ENCODE measurements at places on chromosomes 13 and 19.

- no peak for DNase-seq
Measured at GRCh38 chr13:37594550-37594949, 4.0 kb downstream of the POSTN start.

GRCh38 chr19:31174948-31175347 lies 174.3 kb downstream of the TSHZ3 start:
- DNase-seq: no peak

DNA sequence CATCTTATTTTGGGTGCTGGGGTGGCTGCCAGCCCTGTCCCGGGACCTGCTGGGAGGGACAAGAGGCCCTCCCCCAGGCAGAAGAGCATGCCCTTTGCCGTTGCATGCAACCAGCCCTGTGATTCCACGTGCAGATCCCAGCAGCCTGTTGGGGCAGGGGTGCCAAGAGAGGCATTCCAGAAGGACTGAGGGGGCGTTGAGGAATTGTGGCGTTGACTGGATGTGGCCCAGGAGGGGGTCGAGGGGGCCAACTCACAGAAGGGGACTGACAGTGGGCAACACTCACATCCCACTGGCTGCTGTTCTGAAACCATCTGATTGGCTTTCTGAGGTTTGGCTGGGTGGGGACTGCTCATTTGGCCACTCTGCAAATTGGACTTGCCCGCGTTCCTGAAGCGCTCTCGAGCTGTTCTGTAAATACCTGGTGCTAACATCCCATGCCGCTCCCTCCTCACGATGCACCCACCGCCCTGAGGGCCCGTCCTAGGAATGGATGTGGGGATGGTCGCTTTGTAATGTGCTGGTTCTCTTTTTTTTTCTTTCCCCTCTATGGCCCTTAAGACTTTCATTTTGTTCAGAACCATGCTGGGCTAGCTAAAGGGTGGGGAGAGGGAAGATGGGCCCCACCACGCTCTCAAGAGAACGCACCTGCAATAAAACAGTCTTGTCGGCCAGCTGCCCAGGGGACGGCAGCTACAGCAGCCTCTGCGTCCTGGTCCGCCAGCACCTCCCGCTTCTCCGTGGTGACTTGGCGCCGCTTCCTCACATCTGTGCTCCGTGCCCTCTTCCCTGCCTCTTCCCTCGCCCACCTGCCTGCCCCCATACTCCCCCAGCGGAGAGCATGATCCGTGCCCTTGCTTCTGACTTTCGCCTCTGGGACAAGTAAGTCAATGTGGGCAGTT lies 8.6 kb downstream of the CALM3 start:
- no peak for DNase-seq

DNA sequence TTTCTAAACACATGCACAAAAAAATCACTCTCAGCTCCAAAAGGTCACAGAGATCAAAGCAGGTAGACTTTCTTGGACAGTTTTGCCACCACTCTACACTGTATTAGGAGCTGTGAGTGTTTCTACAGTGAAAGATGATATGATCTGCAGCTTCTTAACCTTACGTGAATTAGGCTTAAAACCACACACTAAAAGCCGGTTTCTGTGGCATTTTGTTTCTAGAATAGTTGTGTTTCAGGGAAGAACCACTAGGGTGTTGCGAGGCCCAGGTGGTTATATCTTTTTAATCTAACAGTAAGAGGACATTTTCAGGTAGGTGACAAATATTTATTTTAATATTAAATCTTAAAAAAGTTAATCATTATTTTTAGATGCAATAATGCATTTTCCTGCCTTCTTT lies 216.4 kb downstream of the KLF5 start:
- no peak for DNase-seq

DNA sequence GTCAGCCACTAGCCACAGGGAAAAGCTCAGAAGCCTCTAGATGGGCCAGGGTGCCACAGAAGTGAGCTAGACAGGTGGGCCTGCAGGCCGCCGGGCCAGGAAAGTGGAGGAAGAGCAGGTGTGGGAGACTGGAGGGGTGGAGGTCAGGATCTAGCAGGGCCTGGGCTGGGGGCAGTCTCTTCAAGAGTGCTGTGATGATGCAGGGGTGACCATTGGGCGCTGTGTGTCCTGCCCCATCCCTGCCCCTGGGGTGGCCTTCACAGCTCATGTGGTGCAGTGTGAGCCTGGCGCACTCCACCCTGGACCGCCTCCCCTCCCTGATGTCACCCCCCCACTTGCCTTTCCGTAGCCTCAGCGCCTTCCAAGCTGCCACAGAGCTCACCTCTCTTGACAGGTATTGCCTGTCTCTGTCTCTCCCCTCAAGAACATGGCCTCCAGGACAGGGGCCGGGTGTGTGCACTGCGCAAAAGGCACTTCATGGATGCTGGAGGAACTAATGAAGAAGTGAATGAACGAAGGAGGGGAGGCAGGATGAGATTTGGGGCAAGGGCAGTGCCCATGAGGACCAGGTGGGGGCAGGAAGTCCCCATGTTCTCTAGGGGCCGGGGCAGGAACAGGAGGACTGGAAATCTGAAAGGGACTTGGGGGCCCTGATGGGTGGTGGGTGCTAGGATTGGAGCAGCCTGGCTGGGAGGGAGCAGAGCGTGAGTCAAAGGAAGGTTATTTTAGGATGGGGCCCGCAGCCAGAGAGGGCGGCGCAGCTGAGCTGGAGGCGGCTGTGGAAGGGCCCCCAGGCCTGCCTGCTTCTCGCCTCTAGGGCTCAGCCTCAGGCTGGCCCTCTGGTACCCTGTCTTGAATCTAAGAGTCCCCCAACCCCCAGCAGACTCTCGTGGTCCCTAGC lies 6.6 kb downstream of the SSBP4 start:
- DNase-seq: no peak

DNA sequence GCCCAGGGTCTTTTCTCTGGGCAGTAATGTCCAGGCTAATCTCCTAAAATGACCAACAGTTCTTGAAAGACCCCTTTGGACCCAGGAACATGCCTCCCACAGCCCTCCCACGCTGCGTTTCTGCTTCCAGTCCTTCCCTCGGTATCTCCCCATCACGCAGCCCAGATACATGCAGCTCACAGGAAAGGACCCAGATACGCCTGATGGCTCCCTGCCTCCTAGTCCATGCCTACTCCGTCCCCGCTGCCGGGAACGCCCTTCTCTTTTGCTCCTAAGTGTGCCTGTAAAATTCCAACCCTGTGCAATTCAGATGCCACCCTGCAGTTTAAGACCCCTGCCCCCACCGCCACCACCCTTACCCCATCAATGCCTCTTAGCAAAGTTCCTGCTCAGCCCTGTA lies 778 bp downstream of the MUC16 start:
- no peak for DNase-seq

DNA sequence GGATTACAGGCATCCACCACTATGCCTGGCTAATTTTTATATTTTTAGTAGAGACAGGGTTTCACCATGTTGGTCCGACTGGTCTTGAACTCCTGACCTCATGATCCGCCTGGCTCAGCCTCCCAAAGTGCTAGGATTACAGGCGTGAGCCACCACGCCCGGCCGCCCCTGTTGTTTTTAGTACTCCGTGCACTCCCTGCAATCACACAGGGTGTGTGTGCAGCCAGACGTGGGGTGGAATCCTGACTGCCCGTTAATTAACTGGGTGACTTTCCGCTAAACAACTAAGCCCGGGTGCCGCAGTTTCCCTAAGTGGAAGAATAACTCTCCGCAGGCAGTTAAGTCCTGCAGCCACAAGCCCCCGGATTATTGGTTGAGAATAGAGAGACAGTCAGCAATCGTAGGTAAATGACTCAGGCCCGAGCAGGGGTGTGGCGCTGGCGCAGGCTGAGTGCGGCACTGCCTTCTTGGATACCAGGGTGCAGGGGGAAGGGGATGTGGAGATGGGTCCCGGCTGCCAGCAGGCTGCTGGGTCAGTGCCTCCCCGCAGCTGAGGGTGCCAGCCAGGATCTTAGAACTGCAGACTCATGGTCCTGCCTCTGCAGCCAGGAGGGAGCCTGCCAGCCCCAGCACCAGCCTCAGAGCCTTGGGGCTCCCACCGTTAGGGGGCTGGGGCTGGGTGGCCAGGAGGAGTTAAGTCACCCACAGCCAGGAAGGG lies 6.1 kb upstream of the FXYD3 start:
- DNase-seq: no peak

DNA sequence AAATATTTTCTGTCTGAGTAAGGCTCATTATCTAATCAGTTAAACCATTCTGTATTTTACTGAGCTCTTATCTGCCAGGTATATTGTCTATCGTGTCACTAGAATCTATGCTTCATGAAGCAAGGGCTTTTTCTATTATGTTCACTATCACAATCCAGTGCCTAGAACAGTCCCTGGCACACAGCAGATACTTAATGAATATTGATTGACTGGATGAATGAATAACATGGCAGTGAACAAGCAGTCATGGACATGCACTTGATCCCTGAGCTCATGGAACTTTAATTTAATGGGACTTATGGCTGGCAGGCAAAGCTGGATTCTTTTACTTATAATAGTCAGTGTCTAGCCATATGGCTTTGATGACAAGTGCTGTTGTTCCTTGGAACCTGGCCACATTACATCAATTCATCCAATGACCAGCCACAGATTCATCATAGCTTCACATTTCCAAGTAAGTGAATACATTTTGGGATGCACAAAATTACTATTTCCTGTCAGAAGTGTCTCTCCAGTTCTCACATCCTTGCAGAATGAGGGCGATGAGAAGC lies 214.8 kb downstream of the COG6 start:
- DNase-seq: no peak

DNA sequence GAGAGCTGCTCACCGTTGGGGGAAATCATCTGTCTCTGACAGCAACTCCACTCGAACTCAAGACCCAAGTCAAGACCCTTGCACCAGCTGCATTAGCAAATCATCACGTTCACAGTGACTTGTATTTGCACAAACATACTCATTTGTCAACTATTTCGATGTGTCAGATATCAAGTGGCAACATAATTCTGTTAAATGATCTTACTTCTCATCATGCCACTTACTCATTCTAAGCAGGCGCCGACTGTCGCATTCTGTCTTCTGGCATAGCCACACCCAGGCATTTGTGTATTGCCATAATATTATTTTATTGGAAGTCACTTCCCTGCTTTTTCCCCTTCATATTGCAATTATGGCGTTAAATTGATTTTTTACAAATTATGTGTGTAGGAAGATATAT lies 23.0 kb upstream of the ATP1A3 start:
- DNase-seq: no peak

- DNase-seq: no peak
Measured at GRCh38 chr13:46546084-46546768, 6.7 kb upstream of the LRCH1 start.

GRCh38 chr13:103969520-103970050 lies 903.4 kb upstream of the SLC10A2 start:
- DNase-seq: no peak

DNA sequence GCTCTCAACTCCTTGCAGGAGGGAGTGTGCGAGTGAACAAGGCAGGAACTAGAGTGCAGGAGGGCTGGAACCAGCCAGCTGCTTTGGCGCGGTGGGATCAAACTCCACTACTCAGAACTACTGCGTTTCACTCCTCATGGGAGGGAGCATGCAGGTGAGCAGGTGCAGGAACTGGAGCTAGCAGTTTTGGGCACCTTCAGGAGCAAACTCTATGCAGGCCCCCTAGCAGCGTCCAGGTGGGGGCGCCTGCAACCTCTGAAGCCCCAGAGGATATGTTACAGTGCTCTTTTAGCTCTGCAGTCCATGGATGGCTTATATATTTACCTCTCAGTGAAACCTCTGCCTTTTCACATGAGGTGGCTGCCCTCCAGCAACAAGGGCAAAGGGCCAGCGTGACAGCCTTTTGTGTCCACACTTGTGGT lies 1303.4 kb downstream of the PCDH9 start:
- DNase-seq: no peak

DNA sequence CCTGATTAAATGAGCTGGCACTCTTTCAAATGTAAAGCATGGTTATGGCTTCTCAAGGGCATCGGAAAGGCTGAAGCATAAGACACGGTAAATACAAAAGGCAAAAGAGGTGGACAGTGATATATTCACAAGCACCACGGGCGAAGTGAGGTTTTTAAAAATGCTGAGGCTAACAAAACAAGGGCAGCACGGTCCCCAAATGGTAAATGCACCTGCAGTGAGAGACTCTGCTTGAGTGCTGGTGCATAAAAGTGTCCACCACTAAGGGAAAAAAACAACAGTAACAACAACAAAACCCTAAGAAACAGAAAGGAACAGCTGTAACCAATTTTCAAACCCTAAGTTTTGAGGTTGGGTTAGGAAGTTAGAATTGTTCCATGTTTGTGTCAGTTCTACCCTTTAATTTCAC lies 234.9 kb downstream of the PCDH9 start:
- no peak for DNase-seq

DNA sequence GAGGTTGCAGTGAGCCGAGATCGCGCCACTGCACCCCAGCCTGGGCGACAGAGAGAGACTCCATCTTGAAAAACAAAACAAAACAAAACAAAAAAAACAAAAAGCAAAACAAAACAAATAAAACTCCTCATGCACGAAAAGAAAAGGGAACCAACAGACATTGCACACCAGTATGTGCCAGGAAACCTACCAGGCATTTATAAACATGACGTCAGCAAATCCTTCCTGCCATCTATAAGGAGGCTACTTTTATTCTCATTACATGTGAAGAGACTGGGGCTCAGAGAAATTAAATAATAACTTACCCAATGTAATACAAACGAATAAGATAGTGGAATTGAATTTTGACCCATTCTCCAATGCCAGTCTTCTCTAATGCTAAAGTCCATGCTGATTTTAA lies 197.2 kb downstream of the NUFIP1 start:
- DNase-seq: no peak

DNA sequence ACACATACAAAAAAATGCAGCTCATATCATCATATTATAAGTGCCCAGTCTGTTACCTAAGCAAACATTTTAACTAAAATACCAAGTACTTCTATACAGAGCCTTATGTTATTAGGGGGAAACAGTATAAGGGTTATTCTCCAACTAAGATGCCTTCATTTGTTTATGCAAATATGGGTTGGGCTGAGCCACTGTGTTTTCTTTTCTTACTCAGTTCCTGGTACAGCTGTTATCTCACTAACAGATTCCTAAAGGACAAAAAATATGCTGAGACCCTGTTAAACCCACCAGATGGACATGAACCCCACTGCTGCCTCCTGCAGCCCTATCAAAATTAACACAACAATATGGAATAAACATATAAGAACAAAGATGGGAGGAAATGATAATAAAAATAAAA lies 34.5 kb upstream of the SMAD9 start:
- DNase-seq: no peak

DNA sequence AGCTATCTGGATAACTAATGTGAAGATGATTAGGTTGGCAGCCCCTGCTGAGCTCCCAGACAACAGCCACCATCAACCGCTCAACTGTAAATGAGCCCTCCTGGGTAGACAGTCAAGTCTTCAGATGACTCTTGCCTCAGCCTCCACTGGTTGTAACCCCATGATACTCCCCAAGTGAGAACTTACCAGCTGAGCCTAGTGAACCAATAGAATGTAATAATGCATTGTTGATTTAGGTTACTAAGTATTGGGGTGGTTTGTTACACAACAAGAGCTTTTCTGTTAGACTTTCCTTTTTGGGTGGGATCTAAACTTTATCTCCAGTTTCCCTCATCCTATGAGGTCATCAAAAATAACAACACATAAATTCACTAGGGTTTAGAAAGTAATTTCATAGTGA lies 69.4 kb downstream of the CYSLTR2 start:
- DNase-seq: no peak

All from activated CD8-positive, alpha-beta memory T cell treated with anti-CD3 and anti-CD28 coated beads for 4 hours (primary cell).